ENCODE measurements at places on chromosomes 12 and 14. TPM values are rescaled to one million over a fixed set of nuclear protein-coding genes. Genes with fewer than 3 reads are reported as not detected.

DNA sequence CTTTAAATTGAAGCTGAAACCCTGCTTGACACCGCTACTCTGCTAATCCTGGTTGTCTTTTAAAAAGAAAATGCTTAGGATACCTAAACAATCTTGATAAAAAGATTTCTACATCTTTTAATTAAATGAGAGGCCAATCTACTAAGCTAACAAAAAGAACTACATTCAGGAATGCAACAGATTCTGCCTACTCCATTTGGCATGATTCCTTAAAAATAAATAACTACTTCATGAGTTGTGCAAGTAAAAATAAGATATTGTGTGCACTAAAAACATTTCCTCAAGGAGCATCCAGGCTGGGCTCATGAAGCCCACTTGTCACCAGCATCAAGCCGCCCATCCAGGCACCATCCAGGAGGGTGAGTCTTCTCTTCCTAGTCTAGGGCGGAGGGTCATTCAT, 197.5 kb downstream of the PAX9 start:
- H3K27me3 ChIP-seq, result no peaks in the 10 kb centered on the region
- H3K4me3 ChIP-seq, result no peak overlapping the region
- H3K4me1 ChIP-seq, result no peaks in the 10 kb centered on the region
- H3K36me3 ChIP-seq, result no peaks in the 10 kb centered on the region

IL31 gene
- not detected for total RNA-seq

DNA sequence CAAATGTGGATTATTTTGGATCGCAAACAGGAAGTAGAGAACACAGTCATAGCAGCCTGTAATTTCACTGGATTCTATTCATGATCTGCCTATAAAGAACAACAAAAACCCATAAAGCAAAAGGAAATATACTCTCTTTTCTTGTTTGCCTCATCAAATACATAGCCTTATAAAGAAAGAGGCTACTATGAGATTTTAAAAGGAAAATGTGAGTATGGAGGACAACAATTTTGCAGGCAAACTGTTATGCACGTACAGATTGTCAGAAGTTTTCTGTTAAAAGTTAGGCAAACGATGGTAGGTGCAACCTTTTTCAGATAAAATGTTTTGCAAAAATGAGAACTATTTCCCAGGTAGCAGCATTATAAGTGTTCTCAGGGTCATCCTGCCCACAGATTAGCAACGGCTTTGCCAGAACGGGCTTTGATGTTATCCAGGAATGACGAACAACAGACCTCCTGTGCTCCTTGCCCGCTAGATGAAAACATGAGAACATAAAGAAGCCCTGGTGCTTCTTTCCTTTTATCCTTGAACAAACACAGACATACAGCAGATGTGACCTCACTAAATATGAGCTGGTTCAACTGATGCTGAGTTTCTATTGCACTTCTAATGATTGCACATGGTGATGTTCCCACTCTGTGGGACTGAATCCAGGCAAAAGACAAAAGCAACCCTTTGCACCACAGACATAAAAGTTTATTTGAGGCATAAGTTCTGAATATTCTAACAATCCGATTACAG, 88.1 kb downstream of the ITPR2 start:
- H3K27ac ChIP-seq, result no peak overlapping the region
- no peaks in the 10 kb centered on the region for H3K36me3 ChIP-seq
- no peaks in the 10 kb centered on the region for H3K4me1 ChIP-seq
- H3K4me3 ChIP-seq, result no peak overlapping the region
- no peak for DNase-seq
- no peaks in the 10 kb centered on the region for H3K27me3 ChIP-seq

DNA sequence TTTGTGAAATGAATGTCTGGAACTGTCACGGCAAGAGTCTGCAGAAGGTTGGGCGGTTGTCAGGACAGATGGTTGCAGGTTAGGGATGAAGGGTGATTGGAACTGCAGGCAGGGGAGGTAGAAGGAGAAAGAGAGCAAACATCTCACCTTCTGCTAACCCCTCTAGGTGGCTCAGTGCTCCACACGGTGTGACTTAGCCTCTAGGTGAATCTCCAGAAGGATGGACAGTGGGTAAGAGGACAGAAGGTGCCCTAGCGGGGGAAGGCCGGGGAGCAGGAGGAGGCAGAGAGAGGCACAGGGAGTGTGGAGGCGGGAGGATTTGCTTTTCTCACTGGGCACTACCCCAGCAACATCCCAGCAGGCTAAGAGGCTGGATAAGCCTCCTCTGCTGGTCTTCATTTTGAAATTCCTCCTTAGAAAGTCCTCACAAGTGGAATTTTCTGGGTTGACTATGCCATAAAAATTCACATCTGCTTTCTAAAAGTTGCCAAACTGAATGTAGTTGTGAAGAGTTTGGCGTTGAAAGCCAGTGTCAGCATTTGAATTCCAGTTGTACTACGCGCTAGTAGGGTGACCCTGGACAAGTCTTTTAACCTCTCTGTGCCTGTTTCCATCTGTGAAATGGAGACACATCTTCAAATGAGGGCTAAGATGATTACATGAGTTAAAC, 10.7 kb upstream of the GPR68 start:
- H3K4me1 ChIP-seq, result no peaks in the 10 kb centered on the region
- H3K27me3 ChIP-seq, result no peaks in the 10 kb centered on the region
- H3K27ac ChIP-seq, result no peak overlapping the region
- DNase-seq, result no peak
- no peak overlapping the region for H3K4me3 ChIP-seq

WDR89 gene
- 5.1 TPM for total RNA-seq

DNA sequence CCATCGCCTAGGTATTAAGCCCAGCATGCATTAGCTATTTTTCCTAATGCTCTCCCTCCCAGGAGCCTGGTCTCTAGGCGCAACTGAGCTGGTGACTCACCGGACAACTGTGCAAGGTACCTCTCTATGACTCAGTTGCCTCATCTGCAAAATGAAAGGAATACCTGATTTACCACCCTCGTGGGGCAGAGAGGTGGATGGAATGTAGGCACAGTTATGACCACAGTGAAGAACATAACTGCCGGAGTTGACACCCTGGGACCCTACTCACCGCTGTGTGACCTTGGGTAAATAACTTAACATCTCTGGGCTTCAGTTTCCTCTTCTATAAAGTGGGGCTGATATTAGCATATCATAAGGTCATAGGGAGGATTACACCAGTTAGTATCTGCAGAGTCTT, 22.6 kb downstream of the BCL11B start:
- DNase-seq, result no peak
- H3K4me3 ChIP-seq, result no peak overlapping the region
- no peak overlapping the region for H3K27ac ChIP-seq
- peaks cover 2% of the 10 kb centered on the region for H3K27me3 ChIP-seq
- H3K4me1 ChIP-seq, result no peaks in the 10 kb centered on the region

DEGS2 gene
- total RNA-seq, result 12.0 TPM

AMDHD1 gene
- 1.3 TPM for total RNA-seq

GRCh38 chr12:3247629-3248161, 170.5 kb downstream of the TSPAN9 start:
- H3K4me3 ChIP-seq, result no peak overlapping the region
- no peaks in the 10 kb centered on the region for H3K27me3 ChIP-seq
- no peaks in the 10 kb centered on the region for H3K36me3 ChIP-seq
- no peaks in the 10 kb centered on the region for H3K4me1 ChIP-seq

DNA sequence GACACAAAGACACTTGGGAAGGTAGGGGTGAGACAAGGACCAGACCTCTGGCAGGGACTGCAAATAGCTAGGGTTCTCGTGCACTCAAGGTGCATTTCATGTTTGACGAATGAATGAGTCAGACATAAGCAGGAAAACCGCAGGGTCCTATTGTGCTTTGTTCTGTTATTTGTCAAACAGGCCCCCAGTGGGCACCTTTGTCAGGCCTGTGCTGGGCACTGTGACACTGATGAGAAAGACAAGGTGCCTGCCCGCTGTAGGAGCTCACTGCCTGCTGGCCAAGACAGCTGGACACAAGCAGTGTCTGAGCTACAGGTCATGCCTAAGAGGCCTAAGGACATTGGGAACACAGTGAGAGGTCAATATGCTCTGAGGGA, 2.3 kb downstream of the OTUB2 start:
- no peaks in the 10 kb centered on the region for H3K36me3 ChIP-seq
- H3K4me3 ChIP-seq, result no peak overlapping the region
- no peak for DNase-seq
- no peaks in the 10 kb centered on the region for H3K27me3 ChIP-seq
- H3K4me1 ChIP-seq, result no peaks in the 10 kb centered on the region

APPL2 gene
- total RNA-seq, result 73.0 TPM

DNA sequence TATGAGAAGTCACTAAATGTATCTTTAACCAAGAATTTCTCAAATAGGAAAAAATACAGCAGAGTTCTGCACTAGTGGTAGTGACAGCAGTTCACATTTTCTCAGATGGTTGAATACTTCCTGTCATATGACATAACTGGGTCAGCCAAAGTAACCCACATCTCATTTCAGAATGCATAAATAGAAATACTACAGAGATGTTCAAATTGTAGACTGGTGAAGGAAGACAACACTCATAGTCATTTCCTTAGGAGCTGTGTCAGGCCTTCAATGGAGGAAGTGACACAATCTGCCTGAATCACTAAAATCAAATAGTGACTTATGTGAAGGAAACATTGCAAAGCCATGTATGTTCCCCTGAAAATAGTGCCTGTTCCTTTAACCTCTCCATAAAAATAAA, 32.4 kb downstream of the FERMT2 start:
- H3K27me3 ChIP-seq, result no peaks in the 10 kb centered on the region
- no peaks in the 10 kb centered on the region for H3K36me3 ChIP-seq
- H3K4me1 ChIP-seq, result peaks cover 5% of the 10 kb centered on the region
- no peak for DNase-seq
- H3K27ac ChIP-seq, result peak overlapping the region; percentile 16

DNA sequence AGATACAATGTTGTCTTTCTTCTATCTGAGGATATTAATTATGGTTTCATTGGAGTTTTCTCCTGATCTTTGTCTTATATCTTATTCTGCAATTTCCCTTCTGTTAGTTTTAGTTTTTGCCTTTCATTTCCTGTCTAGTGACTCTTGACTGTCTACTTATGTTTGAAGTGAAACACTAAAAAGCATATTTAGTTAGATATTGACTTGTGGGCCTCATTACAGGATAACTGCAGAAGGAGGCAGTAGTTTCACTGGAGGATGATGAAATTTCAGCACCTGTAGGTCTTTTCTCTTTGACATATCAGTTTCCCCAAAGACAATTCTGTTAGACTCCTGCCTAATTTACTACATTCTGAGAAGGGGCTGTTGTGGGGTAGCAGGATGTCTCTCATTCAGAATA, 97.5 kb upstream of the NEDD1 start:
- no peaks in the 10 kb centered on the region for H3K4me1 ChIP-seq
- no peak overlapping the region for H3K27ac ChIP-seq
- H3K36me3 ChIP-seq, result no peaks in the 10 kb centered on the region
- H3K4me3 ChIP-seq, result no peak overlapping the region
- no peaks in the 10 kb centered on the region for H3K27me3 ChIP-seq
- no peak for DNase-seq

CCDC177 gene
- 0.33 TPM for total RNA-seq

DNA sequence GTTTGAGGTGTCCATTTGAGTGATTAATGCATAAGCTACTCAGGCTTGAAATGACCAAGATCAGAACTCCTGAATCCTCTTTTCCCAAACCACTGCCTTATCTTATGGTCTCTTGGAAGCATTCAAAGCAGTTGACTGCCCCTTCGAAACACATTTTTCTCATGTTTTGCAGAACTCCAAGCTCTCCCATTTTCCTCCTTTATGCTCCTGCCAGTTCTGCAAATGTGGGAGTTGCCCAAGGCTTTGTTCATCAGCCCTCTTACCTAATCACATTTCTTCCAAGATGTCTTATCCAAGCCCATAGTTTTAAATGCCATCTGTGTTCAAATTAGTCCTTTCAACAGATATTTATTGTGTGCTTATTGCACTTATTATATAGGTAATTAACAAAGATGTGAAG, 1.8 kb upstream of the DNAAF2 start:
- no peaks in the 10 kb centered on the region for H3K27me3 ChIP-seq
- no peaks in the 10 kb centered on the region for H3K4me1 ChIP-seq
- H3K27ac ChIP-seq, result peak overlapping the region; percentile 95
- DNase-seq, result no peak
- no peaks in the 10 kb centered on the region for H3K36me3 ChIP-seq
- H3K4me3 ChIP-seq, result no peak overlapping the region

DNA sequence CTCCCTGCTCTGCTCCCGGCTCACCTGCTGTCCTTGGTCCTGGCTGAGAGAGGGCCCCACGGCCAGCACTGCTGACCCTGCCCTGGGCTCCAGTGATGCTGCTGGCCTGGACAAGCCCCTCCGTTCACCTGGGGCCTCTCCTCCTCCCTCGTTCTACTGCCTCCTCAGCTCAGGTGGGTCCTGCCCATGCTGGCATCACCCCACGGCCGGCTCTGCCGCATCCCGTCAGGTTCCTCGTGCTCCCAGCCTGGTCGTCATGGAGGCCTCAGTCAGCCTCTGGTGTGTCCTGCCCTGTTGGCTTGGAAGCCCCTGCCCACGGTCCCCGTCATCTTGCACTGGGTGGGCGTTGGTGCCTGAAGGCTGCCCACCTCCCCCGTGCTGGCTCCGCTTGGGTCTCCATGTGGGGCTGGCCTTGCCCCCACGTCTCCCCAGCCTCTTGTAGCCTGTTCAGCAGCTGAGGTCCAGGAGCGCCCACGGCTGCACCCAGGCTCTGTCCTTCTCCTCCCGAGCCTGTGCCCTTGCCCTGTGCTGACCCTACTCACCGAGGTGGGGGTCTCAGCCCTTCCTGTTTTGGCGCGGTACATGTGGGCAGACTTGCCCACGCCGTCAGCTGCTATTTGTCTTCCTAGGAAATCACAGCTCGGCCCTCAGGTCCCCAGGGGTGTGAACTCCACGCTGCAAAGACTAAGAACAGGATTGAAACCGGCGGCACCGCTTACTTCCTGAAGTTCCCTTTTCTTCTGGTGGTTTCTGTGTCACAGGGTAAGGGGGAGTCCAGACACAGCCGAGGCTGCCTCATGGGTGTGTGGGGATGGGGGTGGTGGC, 121.6 kb downstream of the TMEM121 start:
- no peak for DNase-seq
- H3K4me3 ChIP-seq, result no peak overlapping the region
- H3K27me3 ChIP-seq, result no peaks in the 10 kb centered on the region

GRCh38 chr14:90179357-90179756, 77.0 kb upstream of the PSMC1 start:
- no peak overlapping the region for H3K4me3 ChIP-seq
- no peaks in the 10 kb centered on the region for H3K4me1 ChIP-seq
- H3K27me3 ChIP-seq, result no peaks in the 10 kb centered on the region
- no peak overlapping the region for H3K27ac ChIP-seq
- no peak for DNase-seq

ARG2 gene
- 5.2 TPM for total RNA-seq
